ENCODE measurements at places on chromosomes 12 and 14.

- peak; percentile 18 for DNase-seq
These were observed 68.6 kb downstream of the ACTN1 start for GRCh38 chr14:68910540-68910939.

DNA sequence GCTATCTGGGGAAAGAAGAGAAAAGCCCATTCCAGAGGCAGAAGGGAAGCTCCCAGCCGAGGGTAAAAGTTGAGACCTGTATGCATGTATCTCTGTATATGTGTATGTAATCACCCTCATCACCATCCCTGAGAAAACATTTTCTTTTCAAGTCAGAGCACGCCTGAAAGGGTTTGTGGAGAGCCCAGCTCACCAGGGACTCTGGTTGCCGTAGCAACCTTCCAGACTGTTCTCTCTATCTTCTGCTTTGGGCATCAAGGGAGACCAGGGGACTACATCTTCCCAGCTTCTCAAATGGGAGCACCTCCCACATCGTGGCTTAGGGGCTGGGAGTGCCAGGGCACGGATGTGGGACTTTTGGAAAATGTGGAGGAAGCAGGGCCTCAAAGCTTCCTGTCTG, 93.5 kb downstream of the GALNT8 start:
- no peak for DNase-seq

DNA sequence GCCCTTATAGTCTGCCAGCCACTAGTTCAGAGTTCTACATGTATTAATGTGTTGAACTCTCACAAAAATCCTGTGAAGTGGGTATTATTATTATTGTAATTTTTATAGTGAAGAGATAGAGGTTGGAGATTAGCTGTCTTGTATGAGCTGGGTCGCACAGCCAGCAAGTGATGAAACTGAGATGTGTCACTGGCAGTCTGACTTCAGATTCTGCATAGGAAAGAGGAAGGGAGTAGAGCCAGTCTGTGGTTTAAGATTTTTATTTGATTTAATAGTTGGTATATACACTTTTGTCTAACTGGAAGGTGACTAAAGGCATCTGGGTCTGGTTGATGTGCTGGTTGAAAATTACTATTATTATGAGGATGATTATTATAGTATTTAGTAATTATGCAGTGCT, 5.8 kb upstream of the FRS2 start:
- no peak for DNase-seq

GRCh38 chr12:65125247-65125646, 4.1 kb upstream of the WIF1 start:
- DNase-seq, result no peak

DNA sequence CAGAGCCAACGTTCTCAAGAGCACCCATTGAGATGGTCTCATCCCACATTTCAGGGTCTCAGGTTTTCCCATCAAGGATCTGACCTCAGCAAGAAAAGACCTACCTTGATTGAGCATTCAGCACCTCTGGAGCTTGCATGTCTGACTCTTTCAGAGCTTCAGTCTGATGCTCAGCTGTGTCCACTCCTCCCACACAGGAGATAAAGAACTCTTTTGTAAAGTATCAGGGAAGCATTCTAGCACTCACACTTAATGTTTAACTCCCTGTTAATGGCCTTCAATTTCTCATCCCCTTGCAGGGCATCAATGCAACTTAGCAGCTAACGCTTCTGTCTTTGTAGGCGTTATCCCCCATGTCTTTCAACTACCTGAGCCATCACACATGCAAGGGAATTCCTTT, 124.1 kb downstream of the GALC start:
- no peak for DNase-seq

DNA sequence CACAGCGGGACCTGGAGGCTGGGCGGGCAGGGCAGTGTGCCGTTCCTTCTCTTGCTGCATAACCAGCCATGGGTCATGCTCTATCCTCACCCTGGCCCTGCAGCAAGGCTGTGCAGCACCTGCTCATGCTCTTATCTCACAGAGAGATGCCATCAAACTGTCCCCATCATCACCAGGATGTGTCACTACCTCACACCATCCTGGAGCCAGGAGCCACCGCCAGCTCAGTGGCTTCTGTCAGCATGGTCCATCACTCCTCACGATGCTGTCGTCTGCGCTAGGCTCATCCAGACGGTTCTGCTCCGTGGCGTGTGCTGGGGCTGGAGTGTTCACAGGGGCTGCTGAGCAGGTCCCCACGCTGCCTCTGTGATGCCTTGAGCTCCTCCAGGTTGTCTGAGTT, 77.2 kb upstream of the DYNC1H1 start:
- no peak for DNase-seq

GRCh38 chr12:94813314-94813713, 163.0 kb upstream of the TMCC3 start:
- DNase-seq, result no peak

GRCh38 chr12:91419809-91420208, 237.2 kb upstream of the DCN start:
- no peak for DNase-seq

DNA sequence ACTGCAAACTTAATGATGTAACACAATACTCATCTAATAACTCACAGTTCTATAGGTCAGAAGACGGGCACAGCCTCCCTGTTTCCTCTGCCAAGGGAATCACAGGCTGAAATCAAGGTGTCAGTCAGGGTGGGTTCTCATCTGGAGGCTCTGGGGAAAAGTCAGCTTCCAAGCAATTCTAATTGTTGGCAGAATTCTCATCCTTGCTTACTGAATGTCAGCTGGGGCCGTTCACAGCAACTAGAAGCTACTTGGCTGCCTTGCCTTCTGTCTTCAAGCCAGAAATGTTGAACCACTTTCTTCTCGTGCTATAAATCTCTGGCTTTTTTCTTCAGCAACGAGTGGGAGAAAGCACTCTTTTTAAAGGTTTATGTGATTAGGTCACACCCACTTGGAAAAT, 80.1 kb upstream of the PDZRN4 start:
- no peak for DNase-seq

GRCh38 chr12:10207136-10207535, 5.5 kb upstream of the GABARAPL1 start:
- DNase-seq, result no peak

GRCh38 chr12:23931176-23931575, 18.3 kb downstream of the SOX5 start:
- DNase-seq, result no peak

GRCh38 chr12:15644700-15645099, 144.5 kb downstream of the EPS8 start:
- DNase-seq, result no peak

GRCh38 chr12:123089631-123090353, 61.1 kb downstream of the PITPNM2 start:
- DNase-seq, result no peak

- peak; percentile 81 for DNase-seq
These were observed 25.4 kb downstream of the CHST11 start for GRCh38 chr12:104482113-104482512.

- no peak for DNase-seq
These were observed 113.6 kb downstream of the CHST11 start for GRCh38 chr12:104570174-104570907.

- no peak for DNase-seq
These were observed 85.0 kb upstream of the CAPRIN2 start for GRCh38 chr12:30839643-30840220.

- DNase-seq, result no peak
These were observed 2.1 kb upstream of the PTPRQ start for GRCh38 chr12:80441921-80442320.

GRCh38 chr12:82319276-82319675, 38.9 kb downstream of the CCDC59 start:
- no peak for DNase-seq

- DNase-seq, result no peak
These were observed 142.8 kb downstream of the VRK1 start for GRCh38 chr14:96940009-96940408.

DNA sequence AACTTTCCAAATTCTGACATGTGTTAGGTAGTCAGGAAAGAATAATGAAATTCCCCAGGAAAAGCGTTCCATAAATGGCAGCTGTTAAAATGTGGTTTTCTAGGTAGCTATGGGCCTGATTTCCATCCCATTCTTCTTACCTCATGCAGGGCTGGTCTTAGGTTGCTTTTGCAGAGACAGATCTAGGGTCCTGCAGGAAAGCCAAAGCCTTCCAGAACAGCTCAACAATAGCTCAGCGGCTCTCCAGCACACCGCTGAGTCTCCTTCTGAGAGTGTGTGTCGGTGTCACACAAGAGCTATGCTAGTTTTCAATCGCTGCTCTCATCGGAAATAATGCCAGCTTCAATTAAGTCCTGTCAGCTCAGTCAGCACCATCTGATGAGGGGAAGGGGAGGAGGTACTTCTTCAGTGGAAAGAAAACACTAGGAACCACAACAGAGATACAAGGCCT, 106.7 kb downstream of the TMEM30B start:
- DNase-seq, result peak; percentile 79

GRCh38 chr12:20194171-20194570, 174.2 kb upstream of the PDE3A start:
- no peak for DNase-seq

- no peak for DNase-seq
These were observed 41.2 kb downstream of the RAB21 start for GRCh38 chr12:71795901-71796300.
